ENCODE measurements at places on chromosomes 2 and 18.

DNA sequence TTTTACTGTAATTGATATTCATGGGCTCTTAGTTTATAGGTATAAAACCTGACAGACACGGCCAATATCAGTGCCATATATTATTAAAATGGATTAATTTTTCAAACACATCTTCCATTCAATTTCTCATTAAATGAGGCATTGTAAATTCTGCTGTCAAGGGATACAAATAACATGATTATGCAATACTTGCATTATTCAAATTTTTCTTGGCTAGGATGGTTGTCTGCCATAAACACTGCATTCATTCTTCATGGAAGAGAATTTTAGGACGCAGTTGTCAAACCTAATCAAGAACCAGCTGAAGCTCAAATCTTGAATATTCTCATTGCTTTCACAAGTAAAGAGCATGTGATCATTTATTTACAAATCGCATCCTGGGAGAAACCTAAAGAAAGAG lies 255.6 kb downstream of the RDH14 start:
- no peak for DNase-seq

DNA sequence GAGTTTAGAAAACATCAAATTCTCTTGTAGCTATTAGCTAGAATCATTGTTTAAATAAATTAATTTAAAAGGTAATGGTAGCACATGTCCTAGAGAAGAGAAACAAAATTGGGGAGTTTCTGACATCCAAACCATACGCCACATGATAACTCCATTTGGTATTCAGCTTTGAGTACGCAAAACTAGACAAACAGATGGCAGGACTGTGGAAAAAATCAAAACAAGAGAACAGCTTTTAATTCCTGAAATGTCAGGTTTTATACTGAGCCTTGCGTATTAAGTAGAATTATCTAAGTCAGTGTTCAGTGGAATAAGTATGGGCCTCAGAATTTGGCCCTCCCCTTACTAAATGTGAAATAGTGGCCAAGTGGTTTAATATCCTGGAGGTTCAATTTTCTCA lies 82.4 kb upstream of the PDE1A start:
- no peak for DNase-seq

DNA sequence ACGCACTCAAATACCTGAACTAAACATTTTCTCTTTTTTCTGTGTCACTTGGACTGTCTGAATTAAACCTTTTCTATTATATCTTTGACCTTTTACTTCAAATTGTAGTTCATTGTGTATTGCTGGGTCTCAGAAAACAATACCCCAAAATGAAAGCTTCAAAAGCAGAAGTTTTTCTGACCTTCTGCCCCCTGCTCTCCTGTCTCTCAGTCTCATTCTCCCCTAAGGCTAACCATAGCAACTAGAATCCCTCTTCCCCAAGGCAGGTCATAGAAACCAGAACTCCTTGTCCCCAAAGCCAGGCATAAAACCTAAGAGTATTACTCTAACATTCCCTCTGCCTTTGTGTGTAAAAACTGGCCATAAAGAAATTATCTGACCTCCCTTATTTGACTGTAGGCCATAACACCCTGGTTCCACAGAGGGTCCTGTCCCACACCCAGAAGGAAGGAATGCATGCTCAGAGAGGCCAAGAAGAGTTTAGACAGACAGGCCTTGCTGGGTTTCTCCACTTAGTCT lies 93.5 kb upstream of the B3GNT2 start:
- DNase-seq: no peak

DNA sequence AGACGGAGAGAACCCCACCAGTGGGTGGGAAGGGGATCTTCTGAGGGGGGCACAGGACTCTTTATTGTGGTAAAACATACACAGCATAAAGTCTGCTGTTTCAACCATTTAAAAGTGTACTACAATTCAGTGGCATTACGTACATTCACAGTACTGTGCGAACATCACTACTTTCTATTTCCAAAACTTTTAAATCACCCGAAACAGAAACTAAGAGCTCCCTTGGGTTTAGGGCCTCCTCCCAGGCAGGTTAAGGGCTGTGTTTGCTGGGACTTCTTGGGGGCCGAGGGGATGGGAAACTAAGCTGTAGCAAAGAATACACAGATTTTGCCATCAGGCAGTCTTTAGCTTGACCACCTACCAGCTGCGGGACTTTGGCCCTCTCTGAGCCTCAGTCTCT lies 242.0 kb downstream of the HAUS1 start:
- DNase-seq: no peak

GRCh38 chr2:209495855-209496585 lies 72.2 kb downstream of the MAP2 start:
- peak; percentile 82 for DNase-seq

DNA sequence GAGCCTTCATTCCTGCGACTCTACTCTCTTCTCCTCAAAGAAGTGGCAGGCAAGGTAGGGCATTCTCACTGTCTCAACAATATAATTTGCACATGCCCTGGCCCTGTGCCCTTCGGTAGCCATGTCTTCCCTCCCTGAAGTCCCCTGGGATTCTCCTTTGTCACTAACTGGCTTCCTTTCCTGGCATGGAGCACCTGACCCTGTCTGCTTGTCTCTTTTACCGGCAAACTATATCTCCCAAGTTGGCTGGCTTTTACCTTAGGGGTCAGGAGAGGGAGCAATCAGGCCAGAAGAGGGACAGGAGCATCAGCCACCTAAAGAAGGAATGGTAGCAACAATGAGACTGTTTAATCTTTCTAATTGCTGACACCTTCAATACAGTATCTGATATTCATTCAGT lies 51.9 kb upstream of the RMDN2 start:
- DNase-seq: no peak

DNA sequence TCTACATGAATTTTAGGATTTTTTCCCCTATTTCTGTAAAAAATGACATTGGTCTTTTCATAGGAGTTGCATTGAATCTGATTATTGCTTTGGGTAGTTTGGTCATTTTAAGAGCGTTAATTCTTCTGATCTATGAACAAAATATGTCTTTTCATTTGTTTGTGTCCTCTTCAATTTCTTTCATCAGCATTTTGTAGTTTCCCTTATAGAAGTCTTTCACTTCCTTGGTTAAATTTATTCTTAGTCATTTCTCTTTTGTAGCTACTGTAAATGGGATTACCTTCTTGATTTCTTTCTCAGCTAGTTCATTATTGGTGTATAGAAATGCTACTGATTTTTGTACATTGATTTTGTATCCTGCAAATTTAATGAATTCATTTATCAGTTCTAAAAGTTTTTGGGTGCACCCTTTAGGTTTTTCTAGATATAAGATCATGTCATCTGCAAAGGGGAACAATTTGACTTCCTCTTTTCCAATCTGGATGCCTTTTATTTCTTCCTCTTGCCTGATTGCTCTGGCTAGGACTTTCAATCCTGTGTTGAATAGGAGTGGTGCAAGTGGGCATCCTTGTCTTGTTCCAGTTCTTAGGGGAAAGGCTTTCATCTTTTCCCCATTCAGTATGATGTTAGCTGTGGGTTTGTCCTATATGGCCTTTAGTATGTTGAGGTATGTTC lies 36.6 kb upstream of the AAK1 start:
- no peak for DNase-seq

- DNase-seq: no peak
These were observed 99.3 kb downstream of the MAP2 start for GRCh38 chr2:209523041-209523740.

DNA sequence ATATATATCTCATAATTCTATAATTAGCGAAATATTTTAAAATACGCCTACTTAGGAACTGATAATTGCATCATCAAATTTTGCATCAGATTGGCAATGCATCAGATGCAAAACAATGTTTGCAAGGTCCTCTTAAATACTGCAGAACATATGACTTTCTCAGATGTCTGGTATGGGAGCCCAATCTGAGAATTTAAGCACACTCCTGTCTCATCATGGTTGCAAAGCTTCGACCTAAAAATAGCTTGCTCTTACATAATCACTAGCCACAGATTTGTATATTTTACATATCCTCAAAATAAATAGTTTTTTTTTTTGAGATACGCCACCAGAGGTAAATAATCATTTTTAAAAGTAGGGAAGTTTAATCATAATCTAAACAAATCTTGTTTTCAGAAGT lies 123.2 kb downstream of the CABYR start:
- no peak for DNase-seq

- no peak for DNase-seq
These were observed 90.4 kb upstream of the KYNU start for GRCh38 chr2:142786918-142787702.

DNA sequence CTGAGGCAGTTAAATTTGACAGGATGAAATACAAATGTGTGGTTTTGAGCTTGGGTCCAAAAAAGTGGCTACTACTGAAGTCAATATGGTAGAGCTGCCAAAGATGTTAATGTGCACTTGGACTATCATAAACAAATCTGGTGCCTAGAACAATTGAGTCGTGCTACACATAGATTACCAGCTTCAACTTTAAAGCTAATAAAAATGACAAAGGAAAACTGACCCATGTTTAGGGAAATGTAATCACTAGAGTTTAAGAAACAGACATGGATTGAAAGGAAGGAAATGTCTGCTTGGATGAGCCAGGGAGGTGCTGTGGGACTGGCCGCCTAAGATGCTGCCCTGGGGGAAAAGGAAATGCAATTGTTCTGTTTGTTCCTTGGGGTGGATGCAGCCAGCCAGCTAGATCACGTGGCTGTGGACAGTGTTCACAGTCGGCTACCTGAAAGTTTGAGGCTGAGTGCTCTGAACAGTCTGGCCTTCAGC lies 36.6 kb downstream of the CYB5A start:
- DNase-seq: no peak

DNA sequence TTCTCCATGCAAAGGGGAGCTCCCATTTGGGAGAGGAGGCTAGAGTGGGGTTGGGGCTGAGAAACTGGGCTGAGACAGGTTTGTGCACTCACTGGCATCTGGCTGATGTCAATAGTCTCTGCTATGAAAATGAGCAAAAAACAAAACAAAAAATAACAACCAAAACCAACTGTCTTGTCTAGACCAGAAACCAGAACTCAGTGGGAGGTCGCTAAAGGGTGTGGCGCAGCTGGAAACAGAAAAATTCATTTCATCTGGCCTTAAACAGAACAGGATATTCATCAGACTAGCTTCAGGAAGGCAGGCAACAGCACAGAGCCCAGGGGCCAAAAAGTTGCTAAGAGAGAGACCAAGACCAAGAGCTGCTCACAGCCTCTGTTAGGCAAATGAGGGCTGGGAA lies 126.1 kb downstream of the THNSL2 start:
- no peak for DNase-seq

GRCh38 chr2:38997781-38998180 lies 108.1 kb downstream of the ARHGEF33 start:
- peak; percentile 57 for DNase-seq
